ENCODE measurements at places on chromosomes 5 and 9. TPM values are rescaled to one million over a fixed set of nuclear protein-coding genes. Genes with fewer than 3 reads are reported as not detected.

DNA sequence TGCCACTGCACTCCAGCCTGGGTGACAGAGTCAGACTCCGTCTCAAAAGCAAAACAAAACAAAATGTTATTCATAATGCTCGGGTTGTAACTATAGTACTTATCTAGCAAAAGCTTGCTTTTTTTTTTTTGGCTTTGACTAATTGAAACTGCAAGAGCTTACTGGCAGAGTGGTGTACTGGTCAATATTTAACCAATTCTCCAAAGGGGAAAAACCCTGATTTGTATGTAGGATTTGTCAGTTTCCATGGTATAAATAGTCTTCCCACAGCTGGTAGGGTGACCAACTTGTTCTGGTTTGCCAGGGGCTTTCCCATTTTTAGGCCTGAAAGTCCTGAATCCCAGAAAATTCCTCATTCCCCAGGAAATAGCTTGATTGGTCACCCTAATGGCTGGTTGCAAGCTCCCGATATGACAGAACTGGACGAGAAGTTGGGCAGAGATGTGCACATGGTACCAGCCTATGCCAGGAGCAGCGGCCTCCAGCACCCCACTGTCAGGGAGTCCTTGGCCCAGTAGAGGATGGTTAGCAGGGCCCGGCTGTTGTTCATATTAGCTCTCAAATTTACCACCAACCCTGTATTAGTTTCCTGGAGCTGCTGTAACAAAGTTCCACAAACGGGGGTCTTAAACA lies 58.0 kb downstream of the FXN start:
- no peak overlapping the region for H3K27ac ChIP-seq
- no peaks in the 10 kb centered on the region for H3K27me3 ChIP-seq
- H3K4me3 ChIP-seq = no peak overlapping the region
- H3K4me1 ChIP-seq = peaks cover 19% of the 10 kb centered on the region
- H3K36me3 ChIP-seq = no peaks in the 10 kb centered on the region
- DNase-seq = no peak

Gene SCGB3A2
- not detected for polyA plus RNA-seq

DNA sequence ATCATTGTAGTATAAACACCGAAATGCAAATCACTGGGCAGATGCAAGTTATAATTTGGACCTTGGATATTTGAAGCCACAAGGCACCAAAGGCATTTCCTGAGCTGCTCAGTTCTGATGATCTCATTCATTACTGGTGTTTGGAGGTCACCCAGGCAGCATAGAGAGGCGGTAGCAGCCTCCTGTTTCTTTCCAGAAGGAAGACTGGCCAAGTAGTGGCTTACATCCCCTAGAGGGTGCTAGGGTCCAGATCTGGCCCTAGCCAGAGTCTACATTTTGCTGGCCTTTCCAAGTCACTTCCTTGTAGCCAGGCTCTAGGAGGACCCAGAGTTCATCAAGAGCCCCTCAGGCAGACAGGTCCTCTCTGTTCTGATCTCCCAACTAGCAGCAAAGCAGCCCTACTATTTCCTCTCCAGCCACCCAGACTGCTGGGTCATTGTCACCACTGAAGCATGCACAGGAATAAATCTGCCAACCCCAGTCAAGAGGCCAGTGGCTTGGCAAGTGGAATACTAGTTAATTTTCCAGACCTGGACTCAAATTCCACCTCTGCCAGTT lies 33.4 kb upstream of the TTC1 start:
- H3K4me1 ChIP-seq = peaks cover 5% of the 10 kb centered on the region
- H3K27me3 ChIP-seq = no peaks in the 10 kb centered on the region
- no peak overlapping the region for H3K4me3 ChIP-seq
- H3K36me3 ChIP-seq = no peaks in the 10 kb centered on the region

Gene SYK
- 1.8 TPM for polyA plus RNA-seq

GRCh38 chr9:137672907-137673791 lies 54.3 kb downstream of the EHMT1 start:
- H3K4me1 ChIP-seq = peaks cover 6% of the 10 kb centered on the region
- no peaks in the 10 kb centered on the region for H3K27me3 ChIP-seq
- H3K4me3 ChIP-seq = no peak overlapping the region
